ENCODE measurements at places on chromosomes 2 and 18.
A peak's percentile ranks its signal among the peaks of the same experiment; 100 is the strongest.

- DNase-seq, result peak; percentile 22
Measured at GRCh38 chr18:70074116-70074515, 126.4 kb upstream of the CD226 start.

DNA sequence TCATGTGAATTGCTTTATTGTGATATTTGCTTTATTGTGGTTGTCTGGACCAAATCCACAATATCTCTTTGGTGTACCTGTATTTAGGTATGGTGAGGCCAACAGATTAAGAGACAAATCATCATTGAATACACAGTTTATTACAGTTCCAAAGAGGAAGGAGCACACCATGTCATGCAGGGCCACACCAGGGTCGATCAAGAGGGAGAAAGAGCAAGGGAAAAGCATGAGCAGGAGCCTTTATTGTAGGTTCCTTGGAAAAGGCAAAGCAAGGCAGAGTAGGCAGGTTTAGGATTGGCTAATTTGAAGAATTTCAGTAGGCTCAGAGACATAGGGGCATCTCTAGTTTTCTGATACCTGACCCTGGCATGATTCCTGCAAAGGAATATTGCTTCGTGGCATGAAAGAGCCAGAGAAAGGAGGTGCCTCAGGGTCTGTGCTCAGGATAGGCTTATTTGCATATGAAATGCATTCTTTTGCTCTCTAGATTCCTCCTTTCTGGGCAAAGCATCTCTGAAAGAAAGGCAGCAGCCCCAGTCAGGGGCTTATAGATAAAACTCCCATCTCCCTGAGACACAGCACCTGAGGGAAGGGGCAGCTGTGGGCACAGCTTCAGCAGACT, 214.2 kb upstream of the ERBB4 start:
- DNase-seq, result no peak

DNA sequence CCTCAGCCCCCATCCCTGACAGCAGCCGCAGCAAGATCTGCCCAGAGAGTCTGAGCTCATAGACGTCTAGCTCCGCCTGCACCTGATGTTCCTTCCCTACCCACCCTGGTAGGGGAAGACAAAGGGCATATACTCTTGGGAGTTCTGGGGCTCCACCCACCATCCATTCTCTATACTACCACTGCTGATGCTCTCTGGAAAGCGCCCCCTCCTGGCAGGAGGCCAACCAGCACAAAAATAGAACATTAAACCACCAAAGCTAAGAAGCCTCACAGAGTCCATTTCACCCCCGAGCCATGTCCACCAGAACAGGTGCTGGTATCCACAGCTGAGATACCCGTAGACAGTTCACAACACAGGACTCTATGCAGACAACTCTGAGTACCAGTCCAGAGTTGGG, 662.6 kb upstream of the FAM98A start:
- no peak for DNase-seq

DNA sequence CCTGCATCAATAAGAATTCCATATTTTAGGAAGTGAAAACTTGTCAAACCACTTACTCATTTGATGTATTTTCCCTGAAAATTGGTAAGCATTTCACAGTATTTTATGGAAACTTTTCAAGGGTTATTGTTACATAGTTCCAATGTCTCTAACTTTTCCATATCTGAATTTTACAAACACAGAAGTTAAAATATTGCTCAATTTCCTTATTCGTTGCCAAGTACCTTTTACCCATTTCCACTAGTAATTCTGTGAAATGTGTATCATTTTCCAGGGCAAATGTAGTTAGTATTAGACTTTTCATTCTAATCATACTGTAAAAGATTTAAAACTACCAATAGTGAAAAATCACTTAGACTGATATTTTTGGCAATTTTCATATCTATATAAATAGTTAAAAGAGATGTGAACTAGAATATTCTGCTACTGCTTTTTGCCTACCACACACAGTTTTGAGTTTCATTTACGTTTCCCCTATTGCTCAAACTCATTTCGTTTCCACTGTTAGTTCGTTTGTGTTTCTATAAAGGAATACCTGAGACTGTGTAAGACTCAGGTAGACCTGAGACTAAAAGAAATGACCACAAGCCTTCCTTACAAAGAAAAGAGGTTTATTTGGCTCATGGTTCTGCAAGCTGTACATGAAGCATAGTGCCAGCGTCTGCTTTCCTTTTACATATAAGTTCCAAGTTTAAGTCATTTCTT, 86.3 kb downstream of the PMS1 start:
- no peak for DNase-seq

- DNase-seq, result peak; percentile 98
Measured at GRCh38 chr18:3624935-3625741, 175.2 kb downstream of the TGIF1 start.

- no peak for DNase-seq
Measured at GRCh38 chr2:214865400-214865799, 55.9 kb upstream of the BARD1 start.

GRCh38 chr2:151544449-151544848, 134.7 kb downstream of the RIF1 start:
- DNase-seq, result peak; percentile 14

DNA sequence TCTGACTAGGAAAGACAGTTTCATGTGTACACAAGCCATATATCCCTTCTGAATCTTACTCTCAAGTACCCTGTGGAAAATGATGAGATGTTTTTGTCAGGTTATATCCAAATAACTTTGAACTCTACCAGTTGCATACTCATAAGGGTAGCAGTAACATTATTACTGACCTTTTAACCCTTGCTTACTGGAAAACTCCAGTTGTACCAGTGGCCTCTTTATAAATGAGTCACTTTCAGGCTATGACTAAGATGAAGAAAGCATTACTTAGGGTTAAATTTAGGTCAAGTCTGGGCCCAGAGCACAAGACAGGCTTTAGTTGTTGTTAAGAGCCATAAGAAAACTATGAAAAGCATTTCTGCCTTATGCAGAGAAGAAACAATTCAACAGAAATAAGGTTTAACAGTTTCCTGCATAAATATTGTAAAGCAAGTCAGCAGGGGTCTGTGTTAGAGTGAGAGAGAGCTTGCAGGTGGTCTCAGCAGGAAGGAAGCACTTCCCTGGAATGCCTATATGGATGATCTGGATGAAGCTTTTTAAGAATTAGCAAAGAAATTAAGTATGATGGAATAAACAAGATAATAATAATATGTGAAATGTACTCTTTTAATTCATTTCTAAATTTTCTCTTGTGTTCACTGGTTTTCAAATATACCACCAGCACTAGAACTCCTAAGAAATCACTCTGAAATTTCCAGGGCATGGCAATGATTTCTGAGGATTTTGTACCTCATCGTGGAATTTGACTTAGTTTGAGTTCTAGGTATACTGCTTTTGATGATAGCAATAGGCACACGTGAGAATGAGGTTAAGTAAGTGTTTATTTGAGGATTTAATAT, 126.6 kb downstream of the UBE2E3 start:
- DNase-seq, result peak; percentile 92

GRCh38 chr2:24352664-24353063, 7.7 kb downstream of the ITSN2 start:
- DNase-seq, result peak; percentile 35

DNA sequence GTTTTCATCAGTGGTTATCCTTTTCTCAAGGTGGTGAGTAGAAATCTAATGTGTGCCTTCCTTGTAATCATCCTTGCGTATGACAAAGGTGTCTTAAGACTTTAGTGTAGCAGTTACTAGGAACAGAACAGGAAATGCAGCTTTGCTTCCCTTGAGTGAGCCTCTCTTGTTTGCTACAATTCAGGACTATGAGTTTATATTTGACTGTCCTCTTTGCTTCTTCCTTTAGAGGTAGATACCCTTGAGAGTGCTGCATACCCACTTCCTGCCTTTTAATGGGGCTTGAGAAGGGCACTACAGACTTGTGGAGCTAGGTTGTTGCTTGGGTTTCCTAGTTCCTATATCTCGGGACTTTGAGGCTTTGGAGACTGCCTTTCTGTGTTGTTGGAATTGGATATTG, 3.8 kb downstream of the KCNJ13 start:
- DNase-seq, result no peak

- no peak for DNase-seq
Measured at GRCh38 chr2:179106342-179106675, 56.4 kb upstream of the CCDC141 start.

- DNase-seq, result no peak
Measured at GRCh38 chr2:66145490-66145889, 289.4 kb upstream of the MEIS1 start.

- no peak for DNase-seq
Measured at GRCh38 chr18:54529444-54529843, 61.6 kb upstream of the DYNAP start.

GRCh38 chr2:120307482-120307881, 38.5 kb upstream of the INHBB start:
- DNase-seq, result no peak

GRCh38 chr2:235378944-235379343, 114.9 kb upstream of the AGAP1 start:
- no peak for DNase-seq

- DNase-seq, result no peak
Measured at GRCh38 chr18:55557211-55557610, 30.8 kb downstream of the TCF4 start.

- no peak for DNase-seq
Measured at GRCh38 chr2:212181646-212182045, 357.0 kb downstream of the ERBB4 start.

DNA sequence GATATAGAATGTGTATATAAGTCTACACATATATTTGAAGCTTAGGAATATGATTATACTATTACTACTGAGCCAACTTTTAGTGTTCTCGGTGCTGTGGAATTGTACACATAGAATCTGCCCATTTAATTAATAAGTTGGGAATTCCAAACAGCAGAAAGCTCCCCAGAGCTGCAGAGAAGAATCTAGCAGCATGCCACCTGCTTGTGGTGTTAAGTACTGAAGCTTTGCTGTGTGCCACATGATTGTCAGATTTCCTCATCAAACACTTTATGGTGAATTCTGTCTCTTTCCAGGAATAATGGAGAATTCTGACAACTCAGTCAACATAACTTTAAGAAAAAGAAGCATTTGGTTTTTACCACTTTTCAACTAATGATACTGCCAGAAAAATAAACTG, 117.8 kb downstream of the WDSUB1 start:
- peak; percentile 8 for DNase-seq

GRCh38 chr2:13916066-13916465, 716.5 kb upstream of the LRATD1 start:
- DNase-seq, result no peak

- DNase-seq, result no peak
Measured at GRCh38 chr2:66782780-66783361, 347.9 kb downstream of the MEIS1 start.

GRCh38 chr18:63451799-63452660, 24.7 kb upstream of the SERPINB5 start:
- DNase-seq, result peak; percentile 44

DNA sequence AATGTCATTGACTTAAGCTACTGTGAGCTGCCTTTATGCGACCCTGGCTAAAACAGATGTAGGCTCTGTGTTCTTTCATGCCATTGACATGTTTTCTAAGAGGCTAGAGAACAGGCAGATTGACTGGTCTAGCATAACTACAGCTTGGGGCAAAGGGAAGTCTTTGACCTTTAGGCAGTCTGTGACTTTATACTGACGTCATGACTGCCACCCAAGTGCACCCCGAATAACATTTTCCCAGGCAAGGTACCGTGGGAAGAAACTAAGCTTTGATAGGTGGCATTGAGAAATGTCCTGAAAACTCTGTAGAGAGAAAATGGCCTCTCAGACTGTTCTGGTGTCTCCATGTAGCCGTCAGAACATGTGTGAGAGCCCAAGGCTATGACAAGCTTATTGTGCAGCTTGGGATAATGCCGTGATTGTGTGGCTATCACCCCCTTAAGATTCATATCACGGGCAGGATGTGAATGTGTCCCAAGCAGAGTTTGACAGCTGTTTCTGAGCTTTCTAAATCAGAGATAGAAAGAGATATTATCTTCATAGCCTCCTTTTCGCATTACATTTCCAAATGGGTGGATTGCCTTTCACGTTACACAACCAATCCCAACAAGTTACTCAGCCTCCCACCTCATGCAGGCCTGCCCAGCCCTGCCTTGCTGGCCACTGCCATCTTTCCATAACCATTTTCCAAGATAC, 672.2 kb upstream of the ACVR2A start:
- no peak for DNase-seq

DNA sequence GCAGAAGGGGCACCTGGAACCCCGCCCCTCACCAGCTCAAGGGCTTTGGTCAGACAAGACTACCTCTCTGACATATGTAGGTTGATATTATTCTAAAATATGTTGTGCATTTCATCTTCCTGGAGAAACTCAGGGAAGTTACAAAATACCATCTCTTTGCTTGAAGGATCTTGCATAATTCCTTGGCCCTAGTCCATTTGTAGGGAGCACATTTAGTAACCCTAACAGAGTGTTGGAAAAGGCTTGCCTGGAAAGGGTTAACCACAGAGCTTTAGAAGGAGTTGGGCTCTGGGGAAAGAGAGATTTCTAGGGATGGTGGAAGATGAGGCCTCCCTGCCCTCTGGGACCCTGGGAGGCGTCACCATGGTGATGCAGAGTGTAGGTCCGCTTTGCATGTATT, 143.0 kb upstream of the SLC1A4 start:
- DNase-seq, result peak; percentile 72

- peak; percentile 10 for DNase-seq
Measured at GRCh38 chr18:56475250-56475649, 163.1 kb downstream of the TXNL1 start.

GRCh38 chr2:197453123-197453913, at the start of gene COQ10B:
Gene COQ10B, plus strand, starts transcription at chr2:197453552. Its CDS starts 9 bp downstream, at chr2:197453561.
- DNase-seq, result peak; percentile 99

- DNase-seq, result peak; percentile 66
Measured at GRCh38 chr2:151051574-151052220, 210.0 kb downstream of the RBM43 start.

- DNase-seq, result no peak
Measured at GRCh38 chr2:187171318-187171717, 276.7 kb downstream of the CALCRL start.

DNA sequence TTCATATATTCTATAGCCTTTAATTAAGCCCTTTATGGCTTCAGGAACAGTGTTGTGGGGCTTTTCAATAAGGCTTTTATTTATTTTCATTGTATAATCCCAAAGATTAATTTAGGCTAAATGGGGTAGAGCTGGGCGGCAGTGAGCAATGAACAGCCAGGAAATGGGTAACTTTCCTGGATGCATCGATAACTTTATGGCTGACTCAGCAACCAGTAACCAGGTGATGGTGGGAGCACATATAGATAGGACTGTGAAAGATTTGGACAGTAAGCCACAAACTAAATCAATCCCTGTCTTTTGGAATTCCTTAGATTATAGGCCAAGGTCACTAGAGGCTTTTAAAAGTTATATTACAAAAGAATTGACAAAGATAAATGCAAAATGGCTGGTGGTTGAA, 1260.6 kb upstream of the CELF4 start:
- no peak for DNase-seq

GRCh38 chr2:60549928-60550177, 3.6 kb downstream of the BCL11A start:
- DNase-seq, result no peak
